ENCODE measurements at places on chromosomes 11 and 22.

DNA sequence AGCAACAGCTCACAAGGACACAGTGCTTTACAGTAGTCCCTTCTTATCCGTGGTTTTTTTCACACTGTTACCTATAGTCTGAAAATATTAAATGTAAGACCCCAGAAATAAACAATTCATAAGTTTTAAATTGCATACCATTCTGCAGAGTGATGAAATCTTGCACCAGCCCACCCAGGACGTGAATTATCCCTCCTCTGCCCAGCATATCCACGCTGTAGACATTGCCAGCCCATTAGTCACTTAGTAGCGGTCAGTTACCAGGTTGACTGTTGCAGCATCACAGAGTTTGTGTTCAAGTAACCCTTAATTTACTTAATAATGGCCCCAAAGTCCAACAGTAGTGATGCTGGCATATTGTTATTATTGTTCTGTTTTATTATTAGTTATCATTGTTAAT is 3.6 kb downstream of the CLTCL1 start:
- no peak for DNase-seq

GRCh38 chr11:86205421-86206336 is 38.9 kb upstream of the EED start:
- DNase-seq, result no peak

- DNase-seq, result no peak
Observed at GRCh38 chr22:28799606-28800307, 612 bp downstream of the XBP1 start.

- DNase-seq, result no peak
Observed at GRCh38 chr11:128865490-128865889, 1.6 kb downstream of the KCNJ1 start.

GRCh38 chr11:69537855-69538640 is 56.6 kb downstream of the LINC01488 start:
- no peak for DNase-seq

- no peak for DNase-seq
Observed at GRCh38 chr22:24401931-24402367, 25.4 kb upstream of the ADORA2A start.

- DNase-seq, result no peak
Observed at GRCh38 chr11:32008880-32009551, 81.9 kb upstream of the RCN1 start.

DNA sequence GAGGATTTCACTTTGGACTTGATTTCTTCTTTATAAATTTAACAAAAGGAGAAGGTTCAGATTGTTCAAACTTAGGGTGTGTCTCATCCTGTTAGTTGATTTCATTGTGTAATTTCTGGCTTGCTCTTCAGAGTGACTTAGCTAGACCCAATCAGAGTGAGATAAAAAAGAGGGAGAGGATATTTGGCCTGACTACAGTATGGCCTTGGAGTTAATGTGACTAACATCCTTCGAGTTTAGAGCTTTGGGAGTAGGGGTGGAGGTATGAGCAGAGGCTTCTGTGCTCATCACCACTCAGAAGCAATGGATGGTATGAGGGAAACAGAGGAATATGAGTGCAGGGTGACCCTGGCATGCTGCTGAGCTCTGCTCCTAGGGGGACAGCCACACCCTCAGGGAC is 114.2 kb downstream of the ME3 start:
- DNase-seq, result no peak

- DNase-seq, result no peak
Observed at GRCh38 chr22:45344334-45344733, 34.6 kb downstream of the FAM118A start.

- no peak for DNase-seq
Observed at GRCh38 chr22:32693102-32693501, 108.4 kb upstream of the TIMP3 start.

GRCh38 chr11:63937713-63938478 is 906 bp upstream of the NAA40 start:
- no peak for DNase-seq

- DNase-seq, result no peak
Observed at GRCh38 chr11:44638032-44638431, 72.6 kb downstream of the CD82 start.

DNA sequence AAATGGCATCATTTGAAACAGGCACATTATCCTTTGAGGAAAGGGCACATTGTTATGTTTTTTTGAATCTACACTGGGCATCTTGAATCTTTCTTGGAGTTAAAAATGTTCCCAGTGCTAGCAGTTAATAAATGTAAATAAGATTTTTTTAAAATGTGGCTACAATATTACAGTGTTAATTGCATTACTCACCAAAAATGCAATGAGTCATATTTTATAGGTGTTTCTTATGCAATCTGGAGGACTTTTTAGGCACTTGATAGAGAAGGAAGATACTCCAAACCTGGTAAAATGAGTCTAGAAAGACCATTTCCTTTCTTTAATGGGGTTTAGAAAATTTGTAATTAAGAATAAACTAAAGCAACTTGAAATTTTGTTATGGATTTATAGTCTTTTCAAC is 238.0 kb downstream of the METTL15 start:
- DNase-seq, result no peak

GRCh38 chr11:24819006-24819405 is 322.2 kb downstream of the LUZP2 start:
- DNase-seq, result no peak

DNA sequence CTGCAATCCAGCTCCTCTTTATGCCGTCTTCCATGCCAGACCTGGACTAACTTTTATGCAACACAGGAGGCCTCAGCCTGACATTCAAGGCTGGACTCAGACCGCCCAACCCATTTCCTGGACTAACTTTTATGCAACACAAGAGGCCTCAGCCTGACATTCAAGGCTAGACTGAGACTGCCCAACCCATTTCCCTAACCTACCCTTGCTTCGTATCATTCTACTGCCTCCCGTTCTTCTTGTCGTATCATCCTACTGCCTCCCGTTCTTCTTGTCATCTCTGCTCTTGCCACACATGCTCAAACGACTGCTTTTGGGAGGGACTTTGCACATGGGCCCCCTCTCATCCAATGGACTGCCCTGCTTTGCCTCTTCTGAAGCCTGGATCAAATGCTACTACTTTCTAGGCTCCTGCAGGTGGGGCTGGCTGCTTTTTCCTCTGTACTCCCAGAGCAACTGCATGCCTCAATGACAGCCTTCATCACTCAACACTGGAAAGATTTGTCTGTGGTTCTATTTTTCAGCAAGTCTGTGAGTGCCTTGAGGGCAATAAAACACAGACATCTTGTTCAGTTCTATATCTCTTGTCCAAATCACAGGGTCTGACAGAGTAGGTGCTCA is 7.8 kb downstream of the TBC1D10A start:
- no peak for DNase-seq

DNA sequence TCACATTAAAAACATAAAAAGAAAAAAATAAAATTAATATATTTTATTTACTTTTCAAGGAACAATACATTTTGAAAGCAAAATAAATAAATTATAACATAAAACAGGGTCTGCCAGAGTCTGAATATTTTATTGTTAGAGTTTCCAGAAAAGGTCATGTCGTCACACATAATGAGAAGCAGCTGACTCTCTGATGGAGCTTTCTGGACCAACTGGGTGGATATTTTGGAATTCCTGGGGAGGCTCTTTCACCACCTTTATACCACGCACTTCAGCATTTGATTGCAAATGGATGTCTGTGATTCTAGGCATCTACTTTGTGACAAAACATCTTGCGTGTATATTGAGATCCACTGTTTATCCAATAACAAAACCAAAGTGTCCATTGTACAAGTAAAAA is 455.0 kb upstream of the CCDC179 start:
- DNase-seq, result no peak

- no peak for DNase-seq
Observed at GRCh38 chr22:19082101-19082500, 40.1 kb downstream of the DGCR2 start.

DNA sequence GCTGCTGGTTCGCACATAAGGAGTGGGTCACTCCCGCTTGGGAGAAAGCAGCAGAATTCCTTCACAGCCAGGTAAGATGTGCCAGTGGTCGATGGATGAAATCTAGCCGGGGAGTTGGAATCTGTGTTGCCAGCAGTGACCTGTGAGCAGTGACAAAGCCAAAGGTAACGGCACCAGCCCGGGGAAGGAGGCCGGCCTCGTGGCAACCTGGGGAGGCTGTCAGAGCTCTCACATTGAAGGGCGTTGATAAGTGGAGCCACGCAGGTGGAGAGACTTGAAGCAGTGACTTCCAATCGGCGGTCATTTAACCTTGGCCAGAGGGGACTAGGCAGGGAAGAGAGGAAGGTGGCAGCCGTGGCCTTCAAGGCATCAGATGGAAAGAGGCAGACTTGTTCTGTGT is 58.8 kb downstream of the ARHGAP8 start:
- DNase-seq, result no peak

GRCh38 chr22:26894766-26895485 is 237.5 kb downstream of the MIAT start:
- DNase-seq, result no peak

GRCh38 chr11:128532572-128533091 is 54.7 kb downstream of the ETS1 start:
- no peak for DNase-seq
